ENCODE measurements at places on chromosomes 5 and 9.

DNA sequence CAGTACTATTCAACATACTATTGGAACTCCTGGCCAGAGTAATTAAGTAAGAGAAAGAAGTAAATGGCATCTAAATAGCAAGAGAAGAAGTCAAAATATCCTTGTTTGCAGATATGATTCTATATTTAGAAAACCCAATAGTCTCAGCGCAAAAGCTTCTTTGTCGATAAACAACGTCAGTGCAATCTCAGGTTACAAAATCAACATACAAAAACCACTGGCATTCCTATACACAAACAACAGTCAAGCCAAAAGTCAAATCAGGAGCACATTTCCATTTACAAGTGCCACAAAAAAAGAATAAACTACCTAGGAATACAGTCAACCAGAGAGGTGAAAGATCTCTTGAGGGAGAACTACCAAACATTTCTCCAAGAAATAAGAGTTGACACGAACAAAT lies 1901.9 kb upstream of the ACO1 start:
- no peak for DNase-seq

DNA sequence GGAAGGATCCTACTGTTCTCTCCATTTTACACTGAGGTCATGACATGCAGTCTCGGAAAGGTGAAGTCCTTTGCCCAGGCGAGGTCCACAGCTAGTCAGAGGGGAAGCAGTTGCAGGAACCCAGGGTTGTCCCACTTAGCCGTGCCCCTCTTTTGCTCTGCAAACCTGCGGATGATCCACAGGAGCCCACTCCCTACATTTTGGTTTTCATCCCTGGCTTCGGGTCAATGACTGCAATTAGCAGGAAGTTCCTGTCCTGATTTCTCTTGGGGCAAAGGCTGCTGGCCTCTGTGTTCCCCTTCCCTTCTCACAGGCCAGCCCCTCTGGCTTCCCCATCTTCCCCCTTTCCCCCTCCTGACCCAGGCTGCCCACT lies 1.3 kb downstream of the SLC2A8 start:
- DNase-seq: no peak

DNA sequence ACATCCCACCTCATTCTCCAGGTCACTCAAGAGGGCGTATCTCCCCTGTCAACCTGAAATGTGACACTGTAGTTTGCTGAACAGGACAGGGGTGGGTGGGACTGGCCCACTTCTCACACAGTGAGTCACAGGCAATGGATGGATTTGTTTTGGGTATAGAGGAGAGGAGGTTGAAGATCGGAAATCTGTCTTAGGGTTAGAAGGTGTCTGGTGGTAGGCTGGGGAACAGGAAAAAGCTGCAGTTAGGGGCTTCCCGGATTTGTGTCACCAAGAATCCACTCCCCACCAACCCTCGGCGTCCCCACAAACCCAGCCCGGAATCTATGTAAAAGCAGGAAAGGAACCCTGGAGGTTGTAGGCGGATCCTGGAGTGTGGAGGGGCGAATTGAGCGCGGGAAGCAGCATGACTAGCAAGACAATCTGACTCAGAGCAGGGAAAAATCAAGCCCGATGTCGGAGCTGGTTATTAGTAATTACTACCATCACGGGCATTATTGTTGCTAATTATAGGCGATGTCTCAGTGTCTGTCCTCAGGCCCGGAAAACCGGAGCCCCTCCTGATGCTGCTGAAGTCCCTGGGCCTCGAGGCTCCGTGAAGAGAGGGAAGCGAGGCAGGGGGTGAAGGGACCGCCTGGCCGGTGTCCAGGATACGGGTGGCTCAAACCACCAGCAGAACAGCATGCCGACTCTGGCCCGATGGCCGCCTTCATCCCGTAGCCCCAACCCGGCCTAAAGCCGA lies 1.7 kb upstream of the IRX1 start:
- DNase-seq: no peak

- no peak for DNase-seq
Observed at GRCh38 chr9:2771661-2772060, 54.4 kb downstream of the KCNV2 start.

- DNase-seq: no peak
Observed at GRCh38 chr9:89886281-89886700, 281.5 kb downstream of the GADD45G start.

- DNase-seq: no peak
Observed at GRCh38 chr5:143148771-143149170, 254.7 kb downstream of the NR3C1 start.

Data from vagina (tissue), 2 donors.